ENCODE measurements at places on chromosomes 2 and 18.

DNA sequence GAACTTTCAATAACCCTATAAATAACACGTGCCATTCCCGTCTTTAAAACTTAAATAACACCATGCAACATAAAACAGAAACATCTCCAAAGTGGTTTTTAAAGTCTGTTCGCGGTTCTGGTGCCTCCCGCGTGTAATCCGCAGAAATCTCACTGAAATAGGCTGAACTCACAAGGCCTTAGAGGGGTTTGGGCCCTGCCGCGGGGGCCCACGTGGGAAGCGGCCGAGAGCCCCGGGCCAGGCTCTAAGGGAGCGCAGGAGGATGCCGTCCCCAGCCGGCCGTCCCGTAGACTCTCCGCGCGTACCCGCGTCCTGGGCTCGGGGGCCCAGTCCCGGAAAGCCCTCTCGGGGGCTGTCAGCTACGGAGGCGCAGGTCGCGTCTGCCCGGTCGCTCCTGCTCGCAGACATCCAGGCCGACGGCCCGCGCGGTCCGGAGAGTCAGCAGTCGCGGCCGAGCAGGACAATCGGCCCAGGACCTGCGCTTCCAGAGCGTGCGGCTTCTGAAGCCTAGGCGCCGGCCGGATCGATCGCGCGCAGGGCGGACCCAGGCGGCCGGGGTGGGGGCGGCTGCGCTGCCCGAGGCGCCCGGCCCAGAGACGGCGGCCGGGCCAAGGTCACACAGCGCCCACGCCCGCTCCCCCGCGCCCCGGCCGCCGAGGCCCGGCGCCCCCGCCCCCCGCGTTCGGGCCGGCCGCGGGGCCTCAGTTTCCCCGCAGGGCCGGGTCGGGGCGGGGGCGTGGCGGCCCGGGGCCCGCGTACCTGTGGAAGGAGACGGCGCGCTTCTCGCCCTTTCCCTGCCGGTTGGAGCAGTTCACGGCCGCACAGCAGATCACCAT is 558 bp downstream of the THAP4 start:
- no peak for DNase-seq

GRCh38 chr2:133109772-133110171 is 439.8 kb upstream of the LYPD1 start:
- DNase-seq = peak; percentile 73

DNA sequence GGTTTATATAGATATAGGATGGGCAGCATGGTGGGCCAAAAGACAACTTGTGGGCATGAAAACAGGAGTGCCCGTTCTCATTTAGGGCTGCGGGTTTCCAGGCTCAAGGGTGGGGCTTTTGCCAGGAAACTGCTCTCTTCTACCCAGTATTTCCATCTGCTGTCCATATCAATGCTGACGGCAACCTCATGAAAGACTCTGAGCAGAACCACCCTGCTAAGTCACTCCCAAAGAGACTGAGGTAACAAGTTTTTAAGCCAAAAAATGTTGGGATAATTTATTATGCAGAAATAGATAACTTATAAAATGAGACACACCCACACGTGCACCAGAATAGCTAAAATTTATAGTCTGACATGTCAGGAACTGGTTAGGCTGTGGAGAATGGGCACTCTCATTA is 36.1 kb upstream of the MPPE1 start:
- DNase-seq = no peak

DNA sequence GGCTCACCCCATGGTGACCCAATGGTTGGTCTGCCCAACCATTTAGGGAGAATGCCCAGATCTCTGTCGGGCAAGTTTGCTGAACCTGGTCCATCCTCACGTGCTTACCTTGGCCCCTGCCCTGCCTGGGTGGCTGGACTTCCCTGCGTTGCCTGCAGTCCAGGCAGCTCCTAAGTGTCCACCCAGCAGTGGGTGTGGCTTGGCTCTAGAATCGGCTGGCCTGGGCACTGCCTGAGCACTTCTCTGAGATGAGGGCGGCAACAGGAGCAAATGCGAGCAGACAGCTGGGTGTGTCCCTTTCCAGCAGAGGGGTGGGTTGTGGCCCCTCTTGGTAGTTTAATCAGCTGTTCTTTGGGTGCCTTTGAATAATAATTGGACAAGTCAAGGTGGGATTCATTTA is 11.3 kb downstream of the PCARE start:
- DNase-seq = no peak

DNA sequence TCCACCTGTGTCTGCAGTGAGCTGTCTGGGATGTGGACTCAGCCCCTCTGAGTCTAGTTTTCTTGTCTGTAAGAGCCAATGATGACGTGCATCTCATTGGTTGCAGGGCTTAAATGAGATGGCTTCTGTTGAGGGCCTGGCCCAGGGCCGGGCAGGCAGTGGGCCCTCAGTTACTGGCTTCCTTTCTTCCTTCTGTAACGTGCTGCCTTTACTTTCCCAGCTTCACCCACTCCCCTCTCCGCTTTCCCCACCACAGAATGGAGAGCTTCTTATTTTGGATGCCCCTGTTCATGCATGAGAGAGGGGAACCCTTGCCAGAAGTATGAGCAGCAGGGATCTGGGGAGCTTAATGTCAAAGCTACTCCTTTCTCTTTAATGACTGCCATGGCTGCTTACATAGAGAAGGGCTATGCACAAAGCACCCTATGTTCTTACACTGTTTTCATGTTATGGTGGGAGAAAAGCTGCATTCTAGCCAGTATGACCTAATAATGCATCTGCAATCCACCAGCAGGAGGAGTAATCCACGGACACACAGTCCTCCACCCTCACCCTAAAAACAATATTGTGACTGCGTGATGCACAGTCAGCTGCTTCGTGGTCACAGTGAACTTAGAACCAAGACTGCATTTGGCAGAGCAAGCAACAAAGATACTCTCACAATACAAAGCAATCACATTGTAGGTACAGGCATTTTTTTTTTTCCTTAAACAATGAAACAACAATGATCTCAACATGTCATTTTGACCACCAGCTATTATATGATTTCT is 37.2 kb downstream of the CREG2 start:
- no peak for DNase-seq

DNA sequence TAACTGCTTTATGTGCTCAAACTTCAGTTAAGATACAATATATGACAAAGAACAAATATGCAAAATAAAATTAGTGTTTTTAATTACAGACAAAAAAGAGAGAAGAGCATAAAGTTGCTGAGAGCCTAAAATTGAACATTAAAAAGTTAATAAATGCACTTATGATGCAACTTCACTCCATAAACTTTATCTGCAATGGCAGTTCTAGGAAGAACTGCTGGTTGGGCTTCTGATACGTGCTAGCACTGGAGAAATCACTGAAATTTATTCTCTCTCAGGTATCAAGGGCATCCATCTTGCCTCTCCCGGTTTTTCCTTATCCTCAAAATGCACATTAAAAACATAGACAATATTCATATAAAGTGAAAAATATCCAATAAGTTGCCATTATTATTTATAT is 35.7 kb downstream of the MYO3B start:
- DNase-seq = no peak

DNA sequence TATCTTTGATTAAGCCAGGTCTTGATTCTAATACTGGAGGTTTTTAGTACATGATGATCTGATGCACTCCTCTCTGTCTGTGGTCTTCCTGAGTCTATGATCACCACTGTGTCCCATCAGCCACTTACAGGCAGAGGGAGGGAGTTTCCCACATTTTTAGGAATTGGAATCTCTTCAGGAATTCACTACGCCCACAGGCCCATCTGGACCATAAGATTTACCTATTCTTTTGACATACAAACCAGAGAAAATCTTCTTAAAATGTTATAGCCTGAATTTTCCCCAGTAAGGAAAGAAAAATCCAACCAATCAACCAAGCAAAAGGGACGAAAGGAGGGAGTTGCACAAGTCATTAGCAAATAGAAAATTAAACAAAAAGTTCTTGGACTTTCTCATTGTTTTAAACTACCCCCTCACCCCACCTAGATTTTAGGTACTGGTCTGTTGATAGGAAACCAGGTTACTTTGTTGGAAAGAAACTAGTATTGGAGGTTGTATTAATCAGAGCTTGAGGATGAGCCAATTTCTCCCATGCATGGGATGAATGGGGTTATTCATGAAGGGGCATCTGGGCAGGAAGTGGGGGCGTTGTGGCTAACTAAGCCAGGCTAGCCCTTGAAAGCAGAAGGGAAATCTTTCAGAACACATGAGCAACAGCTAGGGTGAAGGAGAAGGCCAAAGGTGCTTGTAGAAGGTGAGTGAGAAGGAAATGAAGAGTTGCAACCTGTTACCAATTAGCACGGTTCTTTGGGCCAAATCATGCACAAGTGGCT is 328.2 kb upstream of the MEX3C start:
- DNase-seq = no peak

DNA sequence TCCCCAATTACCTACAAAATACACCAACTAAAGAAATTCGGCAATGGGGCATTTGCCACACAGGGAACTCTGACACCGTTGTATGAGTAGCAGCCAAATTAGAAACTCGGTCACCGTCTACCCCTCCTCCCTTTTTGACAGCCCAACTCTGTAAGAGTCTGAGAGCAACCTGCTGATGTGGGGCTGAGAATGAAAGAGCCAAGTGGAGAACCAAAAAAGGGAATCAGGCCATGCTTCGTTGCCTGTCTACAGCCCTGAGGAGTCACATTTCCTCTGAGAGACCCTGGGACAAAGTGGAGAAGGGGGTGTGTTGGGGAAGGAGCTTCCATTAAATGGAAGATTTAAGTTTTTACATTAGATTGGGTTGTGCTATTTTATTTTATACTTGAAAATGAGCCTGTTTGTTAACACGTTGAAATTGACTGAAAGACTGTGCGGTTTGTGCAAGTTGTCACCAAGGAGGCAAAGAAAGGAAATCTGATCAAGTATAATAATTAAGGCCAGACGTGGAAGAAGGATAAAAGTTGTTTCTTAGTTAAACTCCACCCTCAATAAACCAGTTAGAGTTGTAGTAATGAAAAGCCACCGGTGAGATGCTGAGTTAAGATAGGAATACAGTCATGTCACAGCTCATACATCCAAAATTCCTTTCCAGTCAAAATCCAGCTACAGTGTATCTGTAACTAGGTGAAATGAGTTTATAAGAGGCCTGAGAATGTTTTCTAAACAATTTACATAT is 131.7 kb upstream of the CREB1 start:
- no peak for DNase-seq

DNA sequence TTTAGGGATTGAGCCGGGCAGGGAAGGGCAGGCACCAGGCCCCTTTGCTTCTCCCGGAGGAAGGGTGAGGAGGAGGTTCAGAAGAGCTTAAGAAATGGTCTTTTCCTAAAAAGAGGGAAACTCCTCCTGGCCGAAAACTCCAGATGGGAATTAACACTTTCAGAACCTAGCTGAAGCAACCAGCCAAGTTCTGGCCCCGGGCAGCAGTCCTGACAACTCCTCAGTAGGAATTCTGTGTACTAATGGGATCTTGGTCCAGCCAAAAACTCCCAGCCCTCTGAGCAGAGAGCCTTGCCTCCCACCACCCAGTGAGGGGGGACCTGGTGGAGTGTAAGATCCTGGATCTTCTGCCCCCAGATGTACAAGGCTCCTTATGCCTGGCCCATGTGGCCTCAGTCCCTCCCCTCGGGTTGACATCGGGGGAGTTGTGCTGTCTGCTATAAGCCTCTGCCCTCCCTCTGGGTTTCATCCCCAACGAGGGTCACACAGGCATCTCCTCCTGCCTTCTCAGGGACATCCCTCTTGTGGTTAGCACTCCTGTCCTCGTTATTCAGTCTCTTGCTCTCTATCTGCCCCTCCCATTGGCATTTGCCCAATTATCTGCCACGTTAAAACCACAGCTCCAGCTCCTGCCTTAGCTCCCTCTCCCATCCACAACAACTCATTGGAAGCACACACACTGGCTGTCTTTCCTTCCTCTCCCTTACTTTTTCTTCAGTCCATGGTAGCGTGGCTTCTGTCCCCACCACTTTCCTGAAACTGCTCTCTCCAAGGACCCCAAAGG is 184.6 kb downstream of the CYP26B1 start:
- DNase-seq = no peak

DNA sequence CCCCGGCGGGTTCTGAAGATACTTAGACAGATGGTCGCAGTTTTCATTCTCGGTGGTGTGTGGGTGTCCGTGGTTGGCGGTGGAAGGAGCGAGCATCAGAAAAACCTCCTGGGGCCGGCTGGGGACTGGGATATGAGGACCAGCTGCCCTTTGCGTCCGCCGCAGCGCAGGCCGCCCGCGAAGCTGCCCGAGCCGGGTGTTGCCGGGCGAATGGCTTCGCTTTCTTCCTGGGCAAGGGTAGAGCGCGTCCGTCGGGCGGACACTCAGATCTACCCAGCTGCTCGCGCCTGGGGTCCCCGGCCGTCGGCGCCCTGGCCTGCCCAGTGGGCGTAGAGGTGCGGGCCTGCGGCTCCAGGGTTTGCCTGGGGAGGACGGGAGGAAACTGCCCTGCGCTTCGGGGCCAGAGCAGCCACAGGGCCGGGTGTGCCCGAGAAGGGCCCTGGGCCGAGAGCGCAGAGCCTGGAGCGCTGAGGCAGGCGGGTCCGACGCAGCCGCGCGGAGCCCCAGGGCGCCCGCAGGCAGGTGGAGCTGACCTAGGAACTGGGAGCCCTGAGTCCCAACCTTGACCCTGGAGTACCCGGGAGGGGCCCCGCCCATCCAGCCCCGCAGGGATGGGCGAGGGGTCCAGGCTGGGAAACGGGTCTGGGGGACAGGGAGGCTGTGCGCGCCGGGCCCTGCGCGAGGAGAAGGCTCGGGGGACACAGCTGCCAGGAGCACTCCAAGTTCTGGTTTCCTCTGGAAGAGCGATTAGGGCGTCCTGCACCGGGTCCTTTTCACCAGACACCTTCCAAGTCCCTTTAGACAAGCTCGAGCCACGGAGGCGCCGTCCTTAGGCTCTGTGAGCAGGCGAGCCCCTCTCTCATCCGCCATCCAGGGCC is 1.3 kb downstream of the TWIST2 start:
- DNase-seq = no peak

- DNase-seq = no peak
These were observed 27.5 kb downstream of the SMCHD1 start for GRCh38 chr18:2683055-2683454.

GRCh38 chr2:223725494-223725893 is 111.9 kb downstream of the AP1S3 start:
- peak; percentile 94 for DNase-seq

DNA sequence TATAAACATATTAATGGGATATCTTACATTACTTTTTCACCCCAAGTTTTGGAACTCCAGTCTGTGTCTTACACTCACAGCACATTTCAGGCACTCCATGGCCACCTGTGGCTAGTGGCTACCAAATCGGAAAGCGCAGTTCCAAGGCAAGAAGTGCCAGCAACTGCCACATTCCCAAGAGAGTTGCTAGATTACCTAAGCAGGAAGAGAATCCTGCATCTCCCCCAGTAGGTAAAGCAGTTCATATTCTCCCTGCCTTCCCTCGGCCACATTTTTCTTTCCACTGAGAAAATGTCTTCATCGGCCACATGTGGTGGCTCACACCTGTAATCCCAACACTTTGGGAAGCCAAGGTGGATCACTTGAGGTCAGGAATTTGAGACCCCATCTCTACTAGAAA is 62.8 kb downstream of the MEX3C start:
- DNase-seq = no peak

DNA sequence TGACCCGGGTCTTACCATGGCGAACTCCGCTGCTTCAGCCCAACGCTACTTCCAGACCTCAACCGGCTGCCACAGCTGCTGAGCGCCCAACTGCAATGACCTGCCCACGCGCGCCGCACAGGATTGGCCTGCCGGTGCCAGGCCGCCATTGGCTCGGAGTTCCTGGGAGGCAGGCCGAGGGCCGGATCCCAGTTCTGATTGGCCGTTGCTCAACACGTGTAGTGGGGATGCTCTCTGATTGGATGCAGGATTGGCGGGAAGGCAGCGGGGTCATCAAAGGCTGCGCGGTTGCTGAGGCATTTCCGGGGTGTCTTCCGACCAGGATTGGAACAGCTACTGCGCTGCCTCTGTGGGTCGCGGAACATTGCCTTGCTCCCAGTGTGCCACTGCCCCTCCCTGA is at the start of gene TUBA3E:
Gene TUBA3E (minus strand): TSS at position 97 of the 400 bp plus-strand sequence. CDS start 79 bp downstream, at position 18.
- no peak for DNase-seq
